ENCODE measurements at places on chromosomes 5 and 9. TPM values are rescaled to one million over a fixed set of nuclear protein-coding genes. Genes with fewer than 3 reads are reported as not detected.

- peaks cover 87% of the 10 kb centered on the region for H3K36me3 ChIP-seq
- no peak for DNase-seq
- peaks cover 2% of the 10 kb centered on the region for H3K4me1 ChIP-seq
- no peak overlapping the region for H3K4me3 ChIP-seq
- no peaks in the 10 kb centered on the region for H3K27me3 ChIP-seq
These were observed 19.2 kb upstream of the POMT1 start for GRCh38 chr9:131483319-131484050.

GRCh38 chr5:42970636-42971559, 69.2 kb downstream of the ANXA2R start:
- H3K4me3 ChIP-seq, result no peak overlapping the region
- no peak for DNase-seq
- no peaks in the 10 kb centered on the region for H3K27me3 ChIP-seq
- H3K27ac ChIP-seq, result no peak overlapping the region
- H3K4me1 ChIP-seq, result peaks cover 10% of the 10 kb centered on the region

- H3K36me3 ChIP-seq, result no peaks in the 10 kb centered on the region
- H3K27me3 ChIP-seq, result no peaks in the 10 kb centered on the region
- no peaks in the 10 kb centered on the region for H3K4me1 ChIP-seq
- DNase-seq, result no peak
- no peak overlapping the region for H3K4me3 ChIP-seq
- H3K27ac ChIP-seq, result no peak overlapping the region
These were observed 22.5 kb downstream of the EDIL3 start for GRCh38 chr5:84362061-84362720.

GRCh38 chr5:88000877-88001276, 267.8 kb downstream of the TMEM161B start:
- no peaks in the 10 kb centered on the region for H3K4me1 ChIP-seq
- no peak overlapping the region for H3K4me3 ChIP-seq
- H3K27me3 ChIP-seq, result no peaks in the 10 kb centered on the region

DNA sequence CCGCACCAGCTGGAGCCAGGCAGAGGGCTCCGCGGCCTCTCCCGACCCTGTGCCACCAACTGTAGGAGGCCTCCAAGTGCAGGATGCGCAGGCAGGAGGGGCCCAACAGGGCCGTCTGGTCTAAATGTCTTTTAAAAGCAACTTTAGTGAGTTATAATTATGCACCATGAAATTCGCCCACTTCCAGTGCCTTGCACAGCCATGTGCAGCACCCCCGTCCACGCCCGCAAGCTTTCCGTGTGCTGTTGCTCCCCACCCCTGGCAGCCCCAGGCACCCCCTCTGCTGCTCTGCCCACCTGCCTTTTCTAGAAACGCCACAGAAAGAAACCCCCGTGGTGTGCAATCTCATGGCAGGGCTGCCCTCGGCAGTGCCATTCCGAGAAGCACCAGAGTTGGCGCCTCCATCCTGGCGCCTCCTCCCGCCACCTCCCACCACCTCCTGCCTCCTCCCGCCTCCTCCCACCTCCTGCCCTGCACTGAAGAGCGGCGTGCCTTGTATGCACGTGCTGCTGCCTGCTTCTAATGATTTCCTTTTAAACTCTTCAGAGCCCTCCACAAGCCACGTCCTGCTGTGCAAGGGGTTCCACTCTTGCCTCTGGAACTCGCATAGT, 7.5 kb upstream of the SLC6A18 start:
- DNase-seq, result no peak
- no peak overlapping the region for H3K27ac ChIP-seq
- no peaks in the 10 kb centered on the region for H3K36me3 ChIP-seq

DNA sequence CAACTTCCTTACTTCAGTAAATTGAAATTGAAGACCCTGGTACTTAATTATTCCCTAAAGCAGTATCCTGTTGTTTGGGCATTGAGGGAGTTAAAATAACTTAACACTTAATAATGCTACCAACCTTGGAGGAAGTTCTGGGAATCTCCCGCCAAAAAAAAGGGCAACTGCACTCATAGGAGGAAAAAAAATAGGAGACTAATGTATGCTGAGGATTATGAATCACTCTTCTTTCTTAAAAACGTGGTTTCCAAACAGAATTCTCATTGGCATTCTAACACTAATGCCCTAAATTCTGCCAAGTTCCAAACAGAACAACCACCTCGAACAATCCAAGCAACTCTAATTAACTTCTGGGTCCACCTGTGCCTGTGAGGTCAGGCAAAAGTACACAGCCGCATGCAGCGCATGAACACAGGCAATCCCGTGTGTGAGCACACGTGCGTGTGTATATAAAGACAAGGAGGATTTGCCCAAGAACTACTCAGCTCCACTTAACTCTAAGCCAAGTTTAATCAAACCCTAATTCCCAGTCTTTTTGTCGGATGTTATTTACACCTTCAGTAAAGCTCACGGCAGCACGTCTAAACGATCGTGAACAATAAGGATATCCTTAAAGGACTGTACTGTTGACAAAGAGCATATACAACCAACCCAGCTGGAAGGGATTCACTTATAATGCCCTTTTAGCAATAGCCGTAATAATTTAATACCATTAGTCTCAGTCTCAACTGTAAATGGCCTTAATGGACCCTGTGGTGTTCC, 78.4 kb downstream of the EBF1 start:
- DNase-seq, result no peak
- H3K4me1 ChIP-seq, result peaks cover 6% of the 10 kb centered on the region
- no peak overlapping the region for H3K4me3 ChIP-seq

LCN15 gene
- not detected for total RNA-seq

DNA sequence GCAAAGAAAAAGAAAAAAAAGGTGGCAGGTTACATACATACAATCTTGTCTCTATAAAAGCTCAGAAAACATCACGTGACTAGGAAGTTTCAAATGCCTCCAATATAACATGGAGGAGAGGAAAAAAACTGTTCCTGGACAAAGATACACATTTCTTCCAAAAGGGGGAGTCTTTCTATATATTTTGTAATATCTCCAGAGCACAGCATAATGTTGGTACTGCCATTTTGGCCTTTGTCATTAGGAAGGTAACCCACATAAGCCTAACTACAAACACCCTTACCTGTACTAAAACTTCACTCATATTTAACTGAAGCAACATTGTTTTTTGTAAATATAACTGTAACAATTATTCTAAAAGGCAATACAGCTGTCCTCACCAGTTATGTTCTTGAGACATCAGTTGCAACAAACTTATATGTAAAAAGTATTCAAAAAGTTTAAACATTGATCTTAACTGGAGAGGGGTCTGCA, 1.2 kb upstream of the BTF3 start:
- H3K27ac ChIP-seq, result peak overlapping the region; percentile 99
- peaks cover 8% of the 10 kb centered on the region for H3K36me3 ChIP-seq
- H3K27me3 ChIP-seq, result peaks cover 11% of the 10 kb centered on the region
- H3K4me1 ChIP-seq, result peaks cover 44% of the 10 kb centered on the region

SH3PXD2B gene
- 0.55 TPM for total RNA-seq

GRCh38 chr5:36300927-36301540, 668 bp downstream of the RANBP3L start:
- no peak for DNase-seq
- H3K36me3 ChIP-seq, result no peaks in the 10 kb centered on the region
- H3K27ac ChIP-seq, result no peak overlapping the region

GLDC gene
- total RNA-seq, result not detected

GRCh38 chr9:123964761-123965160, 34.8 kb upstream of the DENND1A start:
- DNase-seq, result no peak
- peaks cover 16% of the 10 kb centered on the region for H3K4me1 ChIP-seq
- no peaks in the 10 kb centered on the region for H3K36me3 ChIP-seq
- no peak overlapping the region for H3K27ac ChIP-seq
- H3K4me3 ChIP-seq, result no peak overlapping the region

DNA sequence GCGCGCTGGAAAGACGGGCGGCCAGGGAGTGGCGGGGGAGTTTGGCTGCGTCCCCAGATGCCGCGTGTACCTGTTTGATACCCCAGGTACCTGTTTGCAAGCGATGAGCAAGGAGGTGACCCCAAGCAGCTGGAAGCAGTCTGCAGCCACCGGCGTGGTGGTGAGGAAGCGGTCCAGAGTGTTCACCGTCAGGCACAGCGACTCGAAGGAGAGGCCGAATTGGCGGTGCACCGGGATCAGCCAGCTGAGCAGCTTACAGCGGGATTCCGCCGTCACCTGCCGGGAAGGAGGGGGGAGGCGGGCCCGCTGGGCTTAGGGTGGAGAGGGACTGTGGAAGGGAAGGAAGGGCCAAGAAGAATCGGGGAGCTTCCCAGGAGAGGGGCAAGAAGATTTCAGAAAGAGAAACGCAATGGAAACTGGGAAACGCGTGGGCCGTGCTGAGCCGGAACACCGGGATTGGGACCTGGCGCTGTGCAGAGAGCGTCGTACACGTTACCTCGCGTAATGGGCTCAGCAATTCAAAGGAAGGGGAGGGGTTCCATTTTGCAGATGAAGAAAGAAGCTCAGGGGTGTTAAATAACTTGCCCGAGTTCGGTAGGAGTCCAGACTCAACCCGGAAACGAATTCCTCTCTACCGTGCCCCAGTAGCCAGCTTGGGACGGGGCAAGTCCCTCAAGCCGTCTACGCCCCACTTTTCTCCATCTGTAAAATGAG, 980 bp downstream of the CCNO start:
- no peaks in the 10 kb centered on the region for H3K36me3 ChIP-seq
- peaks cover 85% of the 10 kb centered on the region for H3K27me3 ChIP-seq
- H3K4me1 ChIP-seq, result peaks cover 38% of the 10 kb centered on the region
- H3K27ac ChIP-seq, result no peak overlapping the region
- no peak for DNase-seq

- no peaks in the 10 kb centered on the region for H3K36me3 ChIP-seq
- peaks cover 28% of the 10 kb centered on the region for H3K27me3 ChIP-seq
- H3K27ac ChIP-seq, result no peak overlapping the region
- H3K4me1 ChIP-seq, result peaks cover 6% of the 10 kb centered on the region
These were observed 87.8 kb downstream of the RAI14 start for GRCh38 chr5:34743878-34744277.

- H3K4me1 ChIP-seq, result no peaks in the 10 kb centered on the region
- no peaks in the 10 kb centered on the region for H3K27me3 ChIP-seq
- no peak for DNase-seq
- H3K36me3 ChIP-seq, result no peaks in the 10 kb centered on the region
- H3K4me3 ChIP-seq, result no peak overlapping the region
These were observed 122.4 kb downstream of the ADGRV1 start for GRCh38 chr5:90680921-90681563.

DNA sequence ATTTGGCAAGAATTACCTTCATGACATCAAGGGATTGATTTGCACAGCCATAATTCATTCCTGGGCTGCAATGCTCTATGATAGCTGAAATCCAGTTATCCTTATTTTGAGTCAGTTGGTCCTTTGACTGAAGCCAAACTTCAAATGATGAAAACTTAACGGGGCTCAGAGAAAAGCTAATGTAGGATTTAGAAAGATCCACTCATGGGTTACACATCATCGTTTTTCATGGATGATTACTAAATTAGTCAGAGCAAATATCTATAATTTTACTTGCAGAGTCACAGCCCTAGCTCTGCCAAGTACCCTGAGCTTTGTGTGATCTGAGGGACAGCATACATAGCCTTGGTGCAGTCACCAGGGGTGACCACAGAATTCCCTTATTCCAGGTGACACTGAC, 27.3 kb upstream of the MUSK start:
- H3K36me3 ChIP-seq, result no peaks in the 10 kb centered on the region
- H3K27ac ChIP-seq, result no peak overlapping the region
- no peaks in the 10 kb centered on the region for H3K27me3 ChIP-seq
- no peak overlapping the region for H3K4me3 ChIP-seq
